ENCODE measurements at places on chromosomes 12 and 14.

DNA sequence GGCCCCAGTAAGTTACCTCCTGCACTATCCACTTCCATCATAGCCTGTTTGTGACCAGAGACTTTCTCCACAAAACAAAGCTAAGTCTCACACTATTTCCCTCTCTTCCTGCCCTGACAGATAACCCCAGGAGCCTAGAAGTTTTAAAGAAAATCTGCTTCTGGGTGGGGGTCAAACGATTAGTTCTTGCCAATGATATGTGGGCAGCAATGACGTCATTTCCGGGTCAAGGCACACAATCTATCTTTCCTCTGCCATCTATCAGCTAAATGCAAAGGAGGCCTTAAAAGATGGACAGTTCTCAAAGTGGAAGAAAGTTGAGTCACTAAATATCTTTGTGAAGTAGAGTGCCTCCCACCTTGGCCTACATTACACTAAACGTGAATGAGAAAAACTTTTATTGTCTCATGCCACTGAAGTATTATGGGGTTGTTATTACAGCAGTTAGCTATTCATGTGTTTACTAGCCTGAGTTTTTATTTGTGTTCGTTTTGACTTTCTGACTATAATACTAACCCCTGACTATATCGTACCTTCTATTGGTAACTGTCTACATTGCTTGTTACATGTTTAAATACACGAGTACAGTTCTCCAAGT is 86.2 kb downstream of the DENND5B start:
- no peak for DNase-seq

DNA sequence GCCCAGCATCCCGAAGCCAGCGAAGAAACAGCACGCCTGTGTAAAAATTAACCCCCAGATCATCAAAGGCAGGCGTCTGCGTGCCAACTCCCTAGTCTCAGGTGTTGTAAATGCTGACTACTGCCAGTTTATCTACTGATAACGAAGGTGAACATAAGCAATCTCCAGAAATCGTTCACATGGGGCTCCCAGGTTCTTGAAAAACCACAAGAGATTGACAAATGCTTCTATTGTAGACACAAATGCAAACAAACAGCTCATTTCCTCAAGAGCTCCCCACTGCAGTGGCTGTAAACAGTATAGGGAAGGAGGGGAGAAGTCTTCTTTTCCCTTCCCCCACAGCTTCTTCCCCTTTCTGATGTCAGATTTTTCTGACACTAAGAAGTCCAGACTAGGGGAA is 5.3 kb upstream of the PLEKHG3 start:
- no peak for DNase-seq

GRCh38 chr12:115306380-115306779 is 622.4 kb upstream of the TBX3 start:
- no peak for DNase-seq

DNA sequence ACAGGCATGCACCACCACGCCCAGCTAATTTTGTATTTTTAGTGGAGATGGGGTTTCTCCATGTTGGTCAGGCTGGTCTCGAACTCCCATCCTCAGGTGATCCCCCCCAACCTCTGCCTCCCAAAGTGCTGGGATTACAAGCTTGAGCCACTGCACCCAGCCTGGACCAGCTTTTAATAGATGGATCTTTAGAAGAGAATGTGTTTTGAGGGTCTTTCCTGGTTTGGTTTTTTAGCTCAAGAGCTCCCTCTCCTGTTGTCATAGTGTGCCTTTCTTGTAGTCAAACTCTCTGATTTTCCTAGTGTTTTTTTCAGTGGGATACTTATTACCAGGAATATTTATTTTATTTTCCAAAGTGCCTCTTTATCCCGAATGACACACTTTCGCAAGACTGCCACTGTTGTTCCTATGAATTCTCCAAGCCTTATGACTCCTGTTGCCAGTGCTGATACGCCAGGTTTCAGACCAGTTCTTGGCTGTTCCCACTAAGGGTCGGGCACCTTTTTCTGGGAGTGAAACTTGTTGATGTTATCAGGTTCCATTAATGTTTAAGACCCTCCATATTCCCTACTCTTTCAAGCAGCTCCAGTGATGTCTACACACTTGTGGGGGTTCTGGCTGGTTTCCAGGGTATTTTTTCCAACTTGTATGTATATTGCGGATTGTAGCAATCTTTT is 31.5 kb upstream of the LIMA1 start:
- DNase-seq: peak; percentile 80

DNA sequence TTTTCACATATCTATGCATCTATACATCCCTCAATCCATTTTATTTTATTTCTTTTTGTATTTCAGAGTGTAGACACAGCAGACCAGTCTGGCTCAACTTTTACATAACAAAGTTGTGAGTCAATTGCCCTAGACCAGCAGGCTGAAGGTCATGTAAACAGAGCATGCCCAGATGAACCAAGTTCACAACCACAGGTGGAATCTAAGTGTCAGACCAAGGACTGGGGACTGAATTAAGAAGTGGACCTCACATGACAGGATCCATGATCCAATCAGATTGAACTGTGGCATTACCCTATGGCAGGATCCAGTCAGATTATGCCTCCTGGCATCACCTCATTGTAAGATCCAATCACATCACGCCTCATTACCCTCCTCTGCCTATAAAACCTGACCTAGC is 455.8 kb downstream of the SOX5 start:
- DNase-seq: no peak

- no peak for DNase-seq
Observed at GRCh38 chr12:113267621-113268020, 46.4 kb downstream of the TPCN1 start.

DNA sequence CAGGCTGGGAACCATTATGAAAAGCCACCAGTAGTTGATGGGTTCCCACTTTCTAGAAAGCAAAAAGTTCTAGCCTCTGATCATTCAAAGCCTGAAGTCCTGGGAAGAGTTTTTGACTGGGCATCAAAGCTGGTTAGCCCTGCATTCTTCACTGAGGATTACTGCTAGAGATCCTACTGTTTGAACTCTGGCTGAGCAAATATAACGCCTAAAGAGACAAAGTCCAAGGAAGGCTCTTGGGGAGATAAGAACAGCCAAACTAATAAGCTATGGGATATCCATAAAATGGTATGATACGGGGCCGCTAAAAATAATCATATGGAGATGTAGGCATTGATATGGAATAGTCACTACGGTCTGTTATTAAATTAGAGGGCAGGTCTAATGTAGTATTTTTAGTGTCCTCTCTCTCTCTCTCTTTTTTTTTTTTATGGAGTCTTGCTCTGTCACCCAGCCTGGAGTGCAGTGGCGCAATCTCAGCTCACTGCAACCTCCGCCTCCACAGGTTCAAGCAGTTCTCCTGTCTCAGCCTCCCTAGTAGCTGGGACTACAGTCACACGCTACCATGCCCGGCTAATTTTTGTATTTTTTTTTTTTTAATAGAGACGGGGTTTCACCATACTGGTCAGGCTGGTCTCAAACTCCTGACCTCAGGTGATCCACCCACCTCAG is 35.5 kb downstream of the PLXNC1 start:
- no peak for DNase-seq

DNA sequence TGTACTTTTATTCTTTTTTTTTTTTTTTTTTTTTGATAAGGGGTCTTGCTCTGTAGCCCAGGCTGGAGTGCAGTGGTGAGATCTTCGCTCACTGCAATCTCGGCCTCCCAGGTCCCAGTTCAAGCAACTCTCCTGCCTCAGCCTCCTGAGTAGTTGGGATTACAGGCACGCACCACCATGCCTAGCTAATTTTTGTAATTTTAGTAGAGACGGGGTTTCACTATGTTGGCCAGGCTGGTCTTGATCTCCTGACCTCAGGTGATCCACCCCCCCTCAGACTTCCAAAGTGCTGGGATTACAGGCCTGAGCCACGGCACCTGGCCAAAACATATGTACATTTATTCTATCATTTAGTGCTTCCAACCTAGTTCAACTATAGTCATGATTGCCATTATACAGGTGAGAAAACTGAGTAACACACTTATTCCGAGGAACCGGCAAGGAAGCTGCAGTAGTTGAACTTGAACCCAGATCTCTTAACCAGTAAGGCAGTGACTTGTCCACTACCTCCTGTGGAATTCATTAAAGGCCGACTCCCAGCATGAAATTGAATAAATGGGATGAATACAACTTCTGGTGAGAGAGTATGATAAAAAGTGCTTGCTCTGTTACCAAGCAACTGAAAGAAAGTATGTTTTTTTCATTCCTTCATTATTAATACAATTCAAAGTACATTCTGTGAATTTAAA is 755 bp upstream of the ATF7IP start:
- DNase-seq: no peak

DNA sequence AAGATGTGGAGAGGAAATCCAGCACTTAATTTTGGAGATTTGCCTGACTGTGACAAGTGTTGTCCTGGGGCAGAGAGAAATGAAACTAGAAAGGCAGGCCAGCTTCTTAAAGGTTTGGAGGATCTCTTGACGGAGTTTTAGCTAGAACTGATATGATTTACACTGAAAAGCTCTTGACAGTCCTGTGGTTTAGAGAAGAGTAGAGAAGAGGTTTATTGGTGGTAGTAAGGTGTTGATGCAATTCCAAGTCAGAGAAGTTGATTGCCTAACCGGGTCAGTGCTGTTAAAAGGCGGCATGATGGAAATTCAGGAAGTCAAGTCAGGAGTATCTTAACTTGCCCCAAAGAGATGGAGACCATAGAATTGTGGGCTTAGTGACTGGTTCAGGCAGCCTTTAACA is 89.0 kb upstream of the TRAF3 start:
- DNase-seq: no peak

GRCh38 chr12:113996026-113996425 is 29.9 kb upstream of the RBM19 start:
- no peak for DNase-seq

- DNase-seq: peak; percentile 60
Observed at GRCh38 chr12:70178038-70178437, 65.2 kb upstream of the CNOT2 start.

DNA sequence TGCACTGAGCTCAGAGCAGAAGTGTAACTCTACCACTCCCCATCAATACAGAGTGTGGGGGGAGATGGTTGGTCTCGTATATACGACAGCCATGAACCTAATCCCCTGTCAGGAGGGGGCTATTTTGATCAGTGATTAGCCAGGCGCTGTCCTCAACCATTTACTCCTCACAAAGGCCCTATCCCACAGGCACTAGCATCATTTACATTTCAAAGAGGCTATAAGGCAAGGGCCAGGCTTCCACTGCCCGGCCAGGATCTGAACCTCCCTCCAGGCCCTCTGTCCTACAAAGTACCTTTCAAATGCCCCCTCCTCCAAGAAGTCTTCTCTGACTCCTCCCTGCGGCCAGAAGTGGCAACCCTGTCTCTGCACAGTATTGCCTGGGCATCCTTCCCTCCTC is 74.7 kb downstream of the ITPK1 start:
- DNase-seq: no peak

- peak; percentile 37 for DNase-seq
Observed at GRCh38 chr12:27332714-27333402, at the start of gene BMAL2. TSS of gene BMAL2 (plus strand) at chr12:27332836. CDS start at chr12:27333073, 237 bp downstream.

Measured in cardiac fibroblast (primary cell).